NCI-H1436 treated with DMSO at 0.1 percent for 48 hours (cell line): ENCODE measurements at places on chromosomes 6 and 20.

DNA sequence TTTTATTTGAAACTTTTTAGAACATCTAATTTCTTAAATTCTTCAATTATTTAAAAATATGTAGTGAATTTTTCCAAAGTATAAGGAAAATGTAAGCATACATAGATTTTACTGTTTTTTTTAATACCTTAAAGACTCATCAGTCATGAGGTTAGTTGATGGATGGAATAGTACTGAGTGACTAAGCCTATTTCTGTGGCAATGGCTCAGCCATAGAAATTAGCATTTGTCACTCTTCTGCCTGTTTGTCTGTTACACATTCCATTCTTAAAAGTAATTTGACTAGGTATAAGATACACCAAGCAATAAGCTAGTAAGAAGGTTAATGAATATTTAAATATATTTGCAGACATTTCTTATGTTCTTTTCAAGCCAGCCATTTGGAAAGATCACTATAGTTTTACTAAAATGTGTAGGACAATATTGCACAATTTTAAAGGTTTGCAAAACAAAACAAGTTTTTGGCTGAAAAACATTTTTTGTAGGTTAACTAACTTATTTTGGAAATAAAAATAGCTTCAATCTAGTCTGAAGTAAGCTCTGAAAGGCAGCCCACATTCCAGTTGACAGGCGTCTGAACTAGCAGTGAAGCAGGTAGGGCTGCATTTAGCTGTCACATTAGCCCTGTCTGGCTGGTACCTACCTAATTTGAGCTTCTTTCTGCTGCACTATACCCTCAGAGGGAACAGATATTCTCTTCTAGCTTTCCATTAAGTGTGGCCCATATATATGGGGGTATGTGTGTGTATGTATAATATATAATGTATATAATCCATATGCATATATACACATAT lies 385.7 kb downstream of the GRIK2 start:
- DNase-seq: no peak

GRCh38 chr6:48476257-48476656 lies 365.3 kb upstream of the PTCHD4 start:
- no peak for DNase-seq

GRCh38 chr6:128071212-128071611 lies 170.4 kb upstream of the THEMIS start:
- no peak for DNase-seq

DNA sequence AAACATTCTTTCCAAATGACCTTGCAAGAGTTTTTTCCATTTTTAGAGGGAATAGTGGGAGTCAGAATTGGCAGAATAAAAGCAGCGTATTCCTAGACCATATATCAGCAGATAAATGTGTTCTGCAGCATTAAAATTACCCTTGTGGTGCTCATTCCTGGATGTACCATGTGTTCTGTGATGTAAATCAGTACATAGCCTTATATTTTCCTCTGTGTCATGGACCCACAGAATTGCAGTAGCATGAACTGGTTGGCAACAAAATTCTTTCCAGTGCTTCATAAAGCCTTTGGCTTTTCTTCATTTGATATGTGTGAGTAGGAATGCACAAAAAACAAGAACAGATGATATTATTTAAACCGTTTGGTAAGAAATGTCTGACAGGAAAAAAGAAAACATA lies 32.5 kb downstream of the ANKEF1 start:
- no peak for DNase-seq

GRCh38 chr20:32879538-32879937 lies 20.8 kb downstream of the EFCAB8 start:
- DNase-seq: no peak

DNA sequence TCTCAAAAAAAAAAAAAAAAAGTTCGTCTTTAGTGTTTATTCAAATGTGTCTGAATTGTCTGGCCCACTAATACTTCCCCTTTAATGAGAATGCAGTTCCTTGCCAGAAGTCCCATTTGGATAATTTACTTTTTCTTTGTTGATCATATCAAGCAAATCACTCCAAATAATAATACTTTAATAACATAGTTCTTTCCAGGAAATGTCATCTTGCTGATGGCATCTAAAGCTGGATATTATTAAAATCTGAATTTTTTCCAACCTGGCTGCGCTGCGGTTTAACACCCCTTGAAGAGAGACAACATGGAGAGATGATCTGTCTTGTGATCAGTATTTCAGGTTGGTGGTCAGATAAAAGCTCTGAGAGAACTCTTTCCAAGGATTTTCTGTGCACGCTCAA lies 111.2 kb upstream of the CNKSR3 start:
- DNase-seq: no peak

DNA sequence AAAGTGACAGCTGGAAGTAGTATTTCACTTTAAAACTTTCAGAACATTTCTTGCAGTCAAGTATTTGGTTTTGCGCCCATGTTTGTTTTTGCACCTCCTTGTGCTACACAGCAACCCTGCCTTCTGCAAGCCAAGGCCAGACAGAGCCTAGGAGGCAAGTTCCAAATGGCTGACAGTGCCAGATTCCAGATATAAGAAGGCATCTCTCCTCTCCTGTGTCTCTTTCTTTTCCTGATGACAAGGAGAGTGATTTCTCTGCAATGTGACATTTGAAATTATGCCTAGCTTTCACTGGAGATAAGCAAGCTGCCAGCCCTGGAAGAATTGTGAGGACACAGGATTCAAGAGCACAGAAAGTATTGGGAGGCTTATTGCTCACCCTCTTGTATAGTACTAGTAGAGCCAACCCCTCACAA lies 149.1 kb upstream of the TENT5A start:
- DNase-seq: no peak

DNA sequence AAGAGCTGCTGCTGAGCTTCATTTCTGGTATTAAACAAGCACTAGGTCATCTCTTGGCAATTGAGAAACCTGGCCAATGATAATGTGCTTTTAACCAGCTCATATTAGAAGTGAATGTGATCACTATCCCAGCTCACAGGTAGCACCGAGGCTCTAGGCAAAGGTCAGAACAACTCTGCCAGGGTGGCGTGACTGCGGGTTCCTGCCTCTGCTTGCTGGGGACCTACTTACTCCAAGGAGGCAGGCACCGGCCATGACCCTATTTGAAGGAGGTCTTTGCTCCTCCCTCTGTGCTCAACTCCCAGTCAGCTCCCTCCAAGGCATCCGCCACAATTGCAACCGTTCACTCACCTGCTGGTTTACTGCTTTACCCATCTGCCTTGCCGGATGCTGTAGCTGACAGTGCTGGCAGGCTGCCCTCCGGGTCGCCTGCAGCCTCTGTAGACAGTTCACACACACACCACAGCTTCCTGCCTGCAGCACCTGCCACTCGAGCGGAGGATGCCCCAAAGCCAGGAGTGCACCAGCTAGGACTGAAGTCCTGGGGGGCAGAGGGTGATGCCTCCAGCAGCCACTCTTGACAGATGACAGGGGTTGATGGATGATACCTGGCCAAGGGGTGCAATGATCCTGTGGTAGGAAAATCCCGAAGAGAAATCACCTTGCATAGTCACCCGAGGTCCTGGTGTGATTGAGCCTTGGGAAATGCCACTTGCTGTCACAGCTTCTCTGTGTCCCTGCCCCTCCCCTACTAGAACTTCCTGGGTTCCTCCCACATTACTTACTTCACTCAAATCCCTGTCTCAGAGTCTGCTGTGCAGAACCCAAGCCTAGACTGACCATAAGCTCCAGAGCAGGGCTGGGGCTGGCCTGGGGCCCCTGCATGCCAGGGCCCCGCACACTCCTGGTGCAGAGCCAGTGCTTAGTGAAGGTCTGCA lies 8.8 kb upstream of the VSX1 start:
- DNase-seq: no peak

DNA sequence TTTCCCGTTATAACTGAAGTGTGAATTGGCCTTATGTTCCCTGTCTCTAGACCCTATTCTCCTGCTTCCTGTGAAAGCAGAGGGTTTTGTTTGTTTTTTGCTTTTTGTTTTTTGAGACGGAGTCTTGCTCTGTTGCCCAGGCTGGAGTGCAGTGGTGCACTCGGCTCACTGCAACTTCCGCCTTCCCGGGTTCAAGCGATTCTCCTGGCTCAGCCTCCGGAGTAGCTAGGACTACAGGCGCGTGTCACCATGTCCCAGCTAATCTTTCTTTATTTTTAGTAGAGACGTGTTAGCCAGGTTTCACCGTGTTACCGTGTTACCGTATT lies 674 bp upstream of the GNMT start:
- no peak for DNase-seq

- no peak for DNase-seq
Measured at GRCh38 chr20:18676396-18676795, 88.5 kb downstream of the DTD1 start.

GRCh38 chr6:69790629-69791028 lies 6.2 kb downstream of the LMBRD1 start:
- no peak for DNase-seq

DNA sequence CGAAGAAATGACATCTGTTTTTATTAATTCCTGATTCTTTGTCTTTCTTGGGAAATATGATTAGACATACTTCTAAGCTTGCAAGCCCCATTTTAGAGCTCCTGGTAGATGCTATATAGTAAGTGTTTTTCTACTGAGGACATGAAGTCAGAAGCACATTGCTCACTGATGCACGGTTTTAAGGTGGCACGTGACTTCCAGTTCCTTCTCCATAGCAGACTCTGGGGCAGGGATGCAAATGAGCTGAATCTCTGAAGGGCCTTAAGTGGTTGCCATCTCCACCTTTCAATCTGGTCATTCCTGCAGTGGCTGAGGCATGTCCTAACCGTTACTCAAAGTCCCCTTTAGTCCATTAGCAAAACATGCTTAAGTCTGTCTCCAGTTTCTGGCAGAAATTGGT lies 421.2 kb upstream of the HTR1E start:
- DNase-seq: no peak

DNA sequence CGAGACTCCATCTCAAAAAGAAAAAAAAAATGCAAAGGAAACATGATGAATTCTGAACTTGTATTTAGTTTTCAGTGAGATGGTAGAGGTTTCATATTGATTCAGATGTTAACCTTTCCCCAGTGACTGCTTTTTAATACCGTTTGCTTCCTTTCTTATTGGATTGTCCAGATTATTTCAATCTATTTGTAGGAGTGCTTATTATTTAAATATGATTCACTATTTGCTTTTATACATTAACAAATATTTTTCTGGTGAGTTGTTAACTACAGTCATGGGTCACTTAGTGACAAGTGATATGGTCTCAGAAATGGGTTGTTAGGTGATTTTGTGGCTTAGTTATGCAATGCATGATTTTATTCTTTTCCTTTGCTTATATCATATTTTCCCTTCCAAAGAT lies 8.4 kb downstream of the PI3 start:
- no peak for DNase-seq
